ENCODE measurements at places on chromosomes 4 and X.

- no peak for DNase-seq
Measured at GRCh38 chr4:71375494-71375893, 36.7 kb downstream of the SLC4A4 start.

DNA sequence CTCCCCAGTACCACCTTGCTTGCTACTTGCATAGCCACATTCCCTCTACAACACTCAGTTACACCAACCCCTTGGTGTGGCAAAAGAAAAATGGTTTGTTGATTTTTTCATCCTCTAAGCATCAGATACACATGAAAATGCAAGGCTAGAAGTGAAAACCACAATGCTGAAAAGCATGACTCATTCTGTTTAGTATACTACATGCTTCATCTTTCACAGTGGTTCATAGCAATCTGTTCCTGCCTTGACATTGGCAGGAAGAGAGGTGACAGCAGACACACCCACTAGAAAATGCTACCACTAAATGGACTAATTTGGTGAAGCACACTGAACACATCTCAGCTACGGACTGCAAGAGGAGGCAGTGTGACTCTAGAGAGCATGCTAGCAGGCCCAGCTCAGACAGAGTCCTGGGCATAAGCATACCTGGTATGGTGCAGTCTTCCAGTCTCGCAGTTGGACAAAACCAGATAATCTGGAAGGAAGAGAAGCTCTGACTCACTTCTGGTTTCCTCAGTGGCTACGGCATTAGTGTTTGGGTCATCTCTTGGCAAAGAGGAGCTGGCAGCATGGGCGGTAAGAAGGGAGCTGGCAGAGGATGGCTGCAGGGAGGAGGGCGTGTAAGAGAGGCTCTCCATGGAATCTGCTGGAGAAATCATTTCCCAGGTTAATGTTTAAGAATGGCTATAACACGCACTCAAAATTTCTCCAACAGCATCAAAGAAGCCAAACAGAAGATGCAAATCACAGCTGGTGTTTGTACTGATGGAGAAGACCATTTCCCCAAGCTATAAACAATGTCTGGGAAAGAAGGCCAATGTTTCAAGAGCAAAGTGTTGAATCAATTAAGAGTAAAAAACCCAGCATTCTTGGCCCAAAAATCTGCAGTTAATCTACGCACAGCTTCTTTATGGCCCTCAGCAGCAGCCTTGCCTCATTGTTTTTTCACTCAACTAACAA lies 37.8 kb downstream of the GAB3 start:
- DNase-seq = no peak

DNA sequence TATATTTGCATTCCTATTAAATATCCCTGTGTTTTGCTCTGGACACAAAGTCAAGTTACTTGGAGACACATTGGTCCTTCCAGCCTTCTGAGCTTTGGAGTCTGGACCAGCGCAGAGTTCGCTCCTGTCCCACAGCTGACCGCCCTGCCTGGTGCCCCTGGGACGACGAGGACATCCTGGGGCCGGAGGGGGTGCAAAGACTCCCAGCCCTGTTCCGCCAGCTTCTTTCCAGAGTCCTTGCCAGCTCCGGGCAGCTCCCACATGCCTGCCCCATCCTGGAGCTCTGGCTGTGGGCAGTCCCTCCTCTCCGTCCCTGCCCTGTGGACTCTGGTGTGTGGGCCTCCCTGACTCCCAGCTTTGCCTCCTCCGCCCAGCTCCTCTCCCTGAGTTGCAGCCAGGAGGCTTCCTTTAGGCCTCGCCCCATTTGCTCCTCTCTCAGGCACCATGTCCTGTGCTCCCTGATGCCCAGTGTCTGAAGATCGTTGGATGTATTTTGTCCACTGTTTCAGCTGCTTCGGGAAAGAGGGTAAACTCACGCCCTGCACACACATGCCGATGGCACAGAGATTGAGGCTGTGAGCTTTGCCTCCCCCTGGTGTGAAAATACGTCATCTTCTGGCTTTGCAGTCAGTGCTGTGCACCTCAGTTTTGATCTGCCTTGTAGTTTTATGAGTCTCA lies 4.9 kb upstream of the PCGF3 start:
- DNase-seq = no peak

DNA sequence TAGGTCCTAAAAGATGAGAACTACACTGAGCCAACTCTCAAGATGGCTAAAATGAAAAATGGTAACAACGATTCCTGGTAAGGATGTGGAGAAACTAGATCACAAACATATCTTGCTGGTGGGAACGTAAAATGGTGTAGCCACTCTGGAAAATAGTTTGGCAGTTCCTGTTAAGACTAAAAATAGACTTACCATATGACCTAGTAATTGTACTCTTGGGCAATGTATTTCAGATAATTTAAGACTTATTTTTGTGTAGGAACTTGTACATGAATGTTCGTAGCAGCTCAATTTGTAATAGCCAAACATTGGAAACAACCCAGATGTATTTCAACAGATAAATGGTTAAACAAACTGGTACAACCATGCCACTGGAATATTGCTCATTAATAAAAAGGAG lies 106.2 kb downstream of the HDAC8 start:
- no peak for DNase-seq

DNA sequence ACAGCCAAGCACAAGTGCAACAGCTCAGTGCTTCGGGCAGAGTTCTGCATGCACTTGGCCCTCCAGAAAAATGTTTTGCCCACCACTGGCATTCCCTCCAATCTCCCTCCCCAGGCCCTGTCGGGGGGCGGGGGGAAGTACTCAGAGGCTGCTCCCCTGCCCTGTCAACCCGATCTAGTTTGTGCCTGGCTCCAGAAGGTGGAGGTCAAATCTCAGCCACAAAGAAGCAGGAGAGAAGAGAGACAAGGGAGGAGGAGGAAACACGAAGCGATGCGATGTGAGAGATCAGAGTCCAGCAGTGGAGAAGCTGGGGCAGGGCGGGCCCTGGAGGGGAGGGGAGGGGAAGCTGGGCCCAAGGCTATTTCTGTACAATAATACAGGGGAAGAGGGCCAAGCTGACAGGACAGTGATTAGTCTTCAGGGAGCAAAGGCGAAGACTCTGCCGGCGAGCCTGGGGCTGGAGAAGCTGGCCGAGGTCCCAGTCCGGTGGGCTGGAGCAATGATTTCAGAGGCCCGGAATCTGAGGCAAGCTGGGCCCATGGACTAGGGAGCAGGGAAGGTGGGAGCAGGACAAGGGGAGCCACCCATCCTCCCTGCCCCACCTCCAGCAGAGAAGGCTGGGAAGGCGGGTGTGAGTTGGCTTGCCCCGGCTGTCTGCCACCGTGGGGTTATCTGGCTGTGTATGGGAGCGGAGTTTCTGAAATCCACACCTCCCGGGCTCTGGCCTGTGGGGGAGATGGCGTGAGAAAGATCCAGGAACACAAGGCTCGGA lies 167.1 kb downstream of the EFNB1 start:
- no peak for DNase-seq

DNA sequence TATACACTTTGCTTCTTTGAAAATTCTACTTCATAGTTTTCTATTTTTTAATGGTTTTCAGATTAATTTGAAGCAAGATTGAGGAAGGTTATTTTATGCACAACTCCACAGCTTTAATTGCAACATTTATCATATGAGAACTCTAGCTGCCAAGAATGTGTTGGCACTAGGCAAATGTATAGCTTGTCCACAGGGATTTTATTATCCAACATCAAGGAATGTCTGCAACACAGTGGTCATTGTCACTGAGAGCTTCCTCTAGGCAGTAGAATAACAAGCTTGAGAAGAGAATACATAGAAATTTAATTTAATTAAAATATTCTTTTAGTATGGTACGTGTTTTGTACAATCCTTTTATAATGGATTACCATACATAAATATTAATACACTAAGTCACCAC lies 1600.8 kb downstream of the ARAP2 start:
- DNase-seq = no peak

DNA sequence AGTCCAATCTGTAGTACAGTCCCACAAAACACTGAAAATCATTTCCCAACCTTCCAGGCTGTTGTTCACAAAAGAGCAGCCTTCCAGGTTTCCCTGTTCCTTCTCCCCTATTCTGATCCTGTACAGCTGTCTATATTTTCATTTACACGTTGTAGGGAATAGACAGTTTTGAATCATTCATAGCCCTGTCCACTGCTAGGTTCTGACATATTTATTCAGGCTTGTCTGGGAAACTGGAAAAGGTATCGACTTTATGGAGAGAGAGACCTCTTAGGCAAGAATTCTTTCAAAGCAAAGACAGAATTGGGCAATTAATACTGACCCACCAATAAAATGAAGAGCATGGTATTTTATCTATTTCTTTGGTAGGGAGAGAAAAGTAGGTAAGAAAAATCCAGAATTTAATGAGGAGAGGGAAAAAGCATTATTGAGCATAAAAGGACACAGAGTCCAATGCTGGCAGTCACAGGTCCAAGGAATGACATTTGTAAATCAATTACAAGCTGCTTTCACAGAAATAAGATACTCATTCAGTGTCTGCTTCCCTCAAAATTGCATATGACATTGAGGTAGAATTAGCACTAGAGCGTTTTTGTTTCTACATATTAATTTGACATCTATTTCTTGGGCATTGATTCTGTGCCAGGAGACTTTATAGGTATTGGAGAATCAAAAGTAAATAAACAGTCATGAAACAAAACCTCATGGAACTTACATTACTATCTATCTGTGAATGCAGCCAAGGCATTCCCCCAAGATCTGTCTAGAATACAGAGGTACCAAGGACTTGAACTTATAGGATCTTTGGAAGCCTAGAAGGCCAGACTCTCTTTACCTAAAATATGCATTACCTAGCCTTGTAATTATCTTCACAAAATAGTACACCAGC lies 127.2 kb downstream of the CAMK2D start:
- DNase-seq = no peak

DNA sequence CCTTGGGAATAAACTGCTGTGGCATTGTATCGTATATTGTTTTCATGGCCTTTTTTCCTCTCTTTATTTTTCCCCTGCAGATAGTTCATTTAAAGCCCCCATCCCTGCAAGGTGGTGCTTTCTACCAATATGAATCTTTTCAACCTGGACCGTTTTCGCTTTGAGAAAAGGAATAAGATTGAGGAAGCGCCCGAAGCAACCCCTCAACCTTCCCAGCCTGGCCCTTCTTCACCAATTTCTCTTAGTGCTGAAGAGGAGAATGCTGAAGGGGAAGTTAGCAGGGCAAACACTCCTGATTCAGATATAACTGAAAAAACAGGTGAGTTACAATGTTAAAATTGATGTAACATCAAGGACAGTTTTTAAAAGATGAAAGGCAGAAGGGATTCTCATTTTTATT lies 601 bp downstream of the SMARCAD1 start:
- no peak for DNase-seq

DNA sequence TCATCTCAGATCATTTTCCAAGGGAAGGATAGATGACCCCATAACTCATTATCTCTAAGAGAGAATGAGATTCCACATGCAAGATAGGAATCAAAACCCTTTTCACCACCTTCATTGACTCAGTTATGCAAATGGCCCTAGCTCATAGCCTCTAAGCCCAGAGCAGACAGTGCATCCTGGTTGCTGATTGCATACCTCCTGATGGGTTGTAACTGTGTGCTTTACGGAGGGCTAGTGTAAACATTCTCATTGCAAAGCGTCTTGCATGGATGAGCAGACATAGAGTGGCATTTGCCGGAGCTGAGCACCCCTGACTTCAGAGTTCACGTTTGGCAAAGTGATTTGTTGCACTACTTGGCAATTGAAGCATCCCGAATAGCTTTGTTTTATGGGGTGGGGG lies 151.0 kb downstream of the VCX3A start:
- DNase-seq = no peak

DNA sequence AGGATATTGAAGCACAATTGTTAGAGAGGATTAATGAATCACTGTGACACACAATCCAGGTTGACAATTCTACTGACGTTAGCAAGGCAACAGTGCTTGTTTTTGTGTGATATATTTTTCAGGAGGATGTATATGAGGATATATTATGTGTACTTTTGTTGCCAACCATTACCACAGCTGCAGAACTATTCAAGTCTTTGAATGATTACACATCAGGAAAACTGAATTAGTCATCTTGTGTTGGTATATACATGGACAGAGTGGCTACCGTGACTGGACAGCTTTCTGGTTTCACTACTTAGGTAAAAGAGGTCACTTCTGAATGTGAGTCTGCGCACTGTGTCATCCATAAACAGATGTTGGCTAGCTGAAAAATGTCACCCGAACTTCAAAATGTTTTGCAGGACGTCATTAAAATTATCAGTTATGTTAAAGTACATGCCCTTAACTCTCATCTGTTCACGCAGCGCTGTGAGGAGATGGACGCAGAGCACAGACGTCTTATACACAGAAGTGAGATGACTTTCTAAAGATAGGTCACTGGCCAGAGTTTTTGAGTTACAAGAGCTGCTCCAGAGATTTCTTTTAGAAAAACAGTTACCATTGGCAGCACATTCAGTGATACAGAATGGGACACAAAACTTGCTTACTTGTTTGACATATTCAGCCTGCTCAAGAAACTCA lies 69.0 kb downstream of the MRPL1 start:
- DNase-seq = no peak

DNA sequence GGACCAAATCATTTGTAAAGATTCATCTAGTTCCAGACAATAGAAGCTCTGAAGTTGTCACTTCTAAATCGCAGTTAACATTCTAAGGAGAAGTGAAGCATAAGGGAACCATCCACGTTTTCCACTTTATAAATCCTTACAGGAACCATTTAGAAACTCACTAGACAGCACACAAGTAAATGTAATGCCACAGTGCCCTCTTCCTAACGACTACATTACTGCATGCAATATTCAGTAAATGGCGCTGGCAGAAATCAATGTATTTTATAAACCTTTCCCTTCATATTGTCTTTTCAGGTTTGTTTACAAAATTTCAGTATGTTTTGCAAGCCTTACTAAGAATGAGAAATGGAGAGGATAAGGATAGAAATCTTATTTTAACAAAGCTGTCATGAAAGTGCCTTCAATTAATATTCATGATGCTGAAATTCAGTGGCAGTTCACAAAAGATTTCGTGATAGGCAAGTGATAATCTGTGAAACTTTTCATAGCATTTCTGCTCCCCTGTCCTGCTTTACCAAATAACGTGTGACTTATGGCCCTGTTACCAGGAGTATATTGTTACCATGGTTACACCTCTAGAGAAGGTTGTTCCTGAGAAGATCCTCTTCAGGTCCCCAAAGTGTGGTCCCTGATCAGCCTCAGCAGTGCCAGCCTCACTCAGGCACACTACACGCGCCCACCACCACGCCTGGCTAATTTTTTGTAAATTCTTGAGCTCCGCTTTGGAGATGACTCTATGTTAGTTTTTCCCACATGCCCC lies 54.2 kb downstream of the TMA16 start:
- DNase-seq = no peak

DNA sequence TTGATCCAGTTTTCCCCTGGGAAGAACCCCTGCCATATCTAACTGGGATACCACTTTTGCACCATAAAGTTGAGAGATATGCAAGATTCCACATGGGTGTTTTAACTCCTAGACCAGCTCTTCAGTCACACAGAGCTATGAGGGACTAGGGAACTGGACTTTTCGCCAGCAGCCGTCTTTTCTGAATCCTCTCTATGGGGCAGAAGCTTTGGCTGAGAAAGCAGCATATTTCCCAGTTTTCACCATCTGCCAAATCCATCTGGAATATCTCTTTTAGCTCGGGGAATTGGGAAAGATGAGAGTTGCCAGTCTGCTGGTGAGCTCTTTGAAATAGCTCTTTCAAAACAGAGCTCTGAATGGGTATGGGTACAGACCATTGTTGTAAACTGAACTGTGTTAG lies 20.9 kb downstream of the APOOL start:
- no peak for DNase-seq

- no peak for DNase-seq
Measured at GRCh38 chrX:15160558-15161095, 109.3 kb downstream of the ASB9 start.

GRCh38 chr4:15779306-15779705 lies 1.2 kb downstream of the CD38 start:
- no peak for DNase-seq

GRCh38 chr4:88177983-88178625 lies 19.7 kb upstream of the ABCG2 start:
- DNase-seq = no peak
